Activated T-helper 1 cell treated with Interleukin-2 at 50 U/mL for 16 hours (primary cell): ENCODE measurements at places on chromosomes 7 and 10.

DNA sequence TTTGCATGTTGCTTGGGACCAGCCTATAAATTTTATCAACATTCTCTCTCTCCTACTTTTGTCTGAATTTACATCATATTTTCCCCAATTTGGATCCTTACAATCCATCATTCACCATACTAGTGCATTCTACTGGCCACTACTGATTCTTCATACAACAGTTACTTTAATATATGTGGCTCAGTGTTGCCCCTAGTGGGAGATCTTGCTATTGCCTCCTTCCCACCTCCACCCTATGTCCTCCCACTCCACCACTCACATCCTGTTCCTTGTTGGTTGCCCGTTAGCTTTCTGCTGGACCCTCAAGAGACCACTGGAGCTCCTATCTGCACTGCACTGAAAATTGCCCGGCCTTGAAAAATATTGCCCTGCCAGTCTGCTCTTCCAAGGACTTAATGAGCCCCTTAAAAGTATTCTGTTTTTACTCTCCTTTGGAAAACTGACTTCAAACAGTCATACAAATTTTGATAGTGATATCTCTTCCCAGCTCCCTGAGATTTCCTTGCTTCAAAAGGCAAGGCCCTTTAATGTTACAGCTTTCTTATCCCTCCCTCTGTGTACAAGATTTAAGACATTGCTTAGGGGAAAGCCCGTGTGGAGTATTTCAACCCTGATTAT is 243.2 kb upstream of the TMEM229A start:
- no peak for DNase-seq

- no peak for DNase-seq
Observed at GRCh38 chr7:24477398-24478136, 95.7 kb upstream of the PALS2 start.

- no peak for DNase-seq
Observed at GRCh38 chr7:140156460-140157080, 20.2 kb downstream of the KDM7A start.

DNA sequence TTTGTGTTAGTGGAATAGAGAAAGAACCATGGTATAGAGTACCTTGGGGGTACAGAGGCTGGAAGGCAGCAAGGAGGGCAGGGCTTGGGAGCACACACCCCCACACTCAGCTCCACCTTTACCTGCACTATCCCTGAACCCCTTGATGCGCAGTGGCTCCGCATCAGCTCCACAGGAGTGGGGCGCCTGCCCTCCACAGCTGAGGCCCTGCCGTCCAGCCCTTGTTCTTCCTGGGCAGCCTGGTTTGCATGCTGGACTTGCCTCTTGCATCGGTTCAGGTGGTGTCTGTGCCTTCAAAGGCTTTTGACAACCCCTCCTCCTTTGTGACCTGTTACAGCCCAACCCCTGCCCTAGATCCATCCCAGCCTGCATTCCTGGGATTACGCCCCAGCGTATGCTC is 52.6 kb upstream of the ZNF32 start:
- DNase-seq = no peak

DNA sequence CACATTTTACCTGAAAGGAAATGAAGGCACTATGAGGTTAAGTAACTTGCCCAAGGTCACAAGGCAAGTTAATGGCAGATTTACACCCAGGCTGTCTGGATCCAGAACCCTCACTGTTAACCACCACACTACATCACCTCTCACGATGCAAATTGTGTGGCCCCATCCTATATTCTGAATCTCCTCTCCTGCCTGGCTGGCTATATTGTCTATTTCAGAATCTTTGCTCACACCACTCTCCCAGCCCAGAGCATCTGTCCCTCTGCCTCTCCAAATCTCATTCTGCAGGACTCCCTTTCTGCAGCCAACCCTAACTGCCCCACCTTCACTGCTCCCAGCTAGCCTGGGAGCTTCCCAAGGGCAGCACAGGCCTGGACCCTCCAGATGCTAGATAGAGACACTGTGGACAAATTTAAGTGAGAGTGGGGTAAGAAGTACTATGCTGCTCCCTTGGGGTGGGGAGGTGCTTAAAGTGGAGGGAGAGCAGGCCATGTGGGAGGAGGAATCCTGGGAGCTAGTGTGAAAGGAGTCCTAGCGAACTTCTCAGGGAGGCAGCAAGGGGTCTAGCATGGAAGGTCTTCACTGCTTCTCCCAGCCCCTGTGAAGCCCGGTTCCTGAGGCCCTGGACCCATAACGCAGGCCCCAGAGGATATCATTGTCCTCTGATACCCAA is 786 bp downstream of the CUEDC2 start:
- no peak for DNase-seq

GRCh38 chr7:150406312-150406566 is 27.1 kb downstream of the ZNF775 start:
- no peak for DNase-seq

DNA sequence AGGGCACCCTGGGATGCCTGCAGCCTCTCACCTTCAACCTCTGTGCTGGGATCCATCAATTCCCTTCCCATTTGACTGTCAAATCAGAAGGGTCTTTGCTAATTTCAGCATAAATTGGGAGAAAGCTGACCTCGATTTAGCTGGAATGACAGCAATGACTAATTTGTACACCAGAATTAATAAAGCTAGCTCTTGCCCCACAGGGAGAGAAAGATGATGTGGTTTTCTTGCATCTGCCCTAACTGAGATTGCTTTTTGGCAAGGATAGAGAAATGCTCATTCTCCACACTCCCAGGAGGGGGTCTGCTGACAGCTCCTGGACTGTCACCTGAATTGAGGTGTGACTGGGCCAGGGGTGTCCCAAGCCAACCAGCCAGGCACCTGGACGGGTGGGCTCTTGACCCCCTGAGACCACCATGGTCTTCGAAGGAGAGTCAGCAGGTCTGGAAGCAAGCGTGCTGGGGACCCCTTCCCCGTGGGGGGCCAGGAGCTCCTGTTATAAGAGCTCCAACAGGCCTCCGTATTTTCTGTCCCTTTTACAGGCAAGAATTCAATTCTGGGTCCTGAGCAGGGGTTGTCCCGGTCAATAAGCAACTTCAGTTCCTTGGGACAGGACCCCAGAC is 42.1 kb downstream of the RBM17 start:
- DNase-seq = no peak

DNA sequence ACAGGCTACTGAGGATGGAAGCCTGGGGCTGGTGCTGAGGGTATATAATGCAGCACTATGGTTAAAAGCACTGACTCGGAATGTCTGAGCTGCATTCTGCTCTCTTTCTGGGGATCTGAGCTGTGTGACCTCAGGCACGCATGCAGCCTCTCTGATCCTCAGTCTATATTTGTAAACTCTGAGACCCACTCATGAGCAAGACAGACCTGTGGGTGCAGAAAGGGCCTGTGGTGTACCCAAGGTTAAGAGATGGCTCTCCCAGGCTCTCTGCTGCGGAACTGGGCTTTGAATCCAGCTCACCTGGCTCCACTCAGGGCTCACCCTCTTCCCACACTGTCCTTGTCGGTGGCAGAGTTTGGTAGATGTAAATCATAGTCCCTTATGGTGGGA is 89.9 kb downstream of the CHST15 start:
- no peak for DNase-seq

- no peak for DNase-seq
Observed at GRCh38 chr10:11849911-11850310, 26.8 kb downstream of the PROSER2 start.

DNA sequence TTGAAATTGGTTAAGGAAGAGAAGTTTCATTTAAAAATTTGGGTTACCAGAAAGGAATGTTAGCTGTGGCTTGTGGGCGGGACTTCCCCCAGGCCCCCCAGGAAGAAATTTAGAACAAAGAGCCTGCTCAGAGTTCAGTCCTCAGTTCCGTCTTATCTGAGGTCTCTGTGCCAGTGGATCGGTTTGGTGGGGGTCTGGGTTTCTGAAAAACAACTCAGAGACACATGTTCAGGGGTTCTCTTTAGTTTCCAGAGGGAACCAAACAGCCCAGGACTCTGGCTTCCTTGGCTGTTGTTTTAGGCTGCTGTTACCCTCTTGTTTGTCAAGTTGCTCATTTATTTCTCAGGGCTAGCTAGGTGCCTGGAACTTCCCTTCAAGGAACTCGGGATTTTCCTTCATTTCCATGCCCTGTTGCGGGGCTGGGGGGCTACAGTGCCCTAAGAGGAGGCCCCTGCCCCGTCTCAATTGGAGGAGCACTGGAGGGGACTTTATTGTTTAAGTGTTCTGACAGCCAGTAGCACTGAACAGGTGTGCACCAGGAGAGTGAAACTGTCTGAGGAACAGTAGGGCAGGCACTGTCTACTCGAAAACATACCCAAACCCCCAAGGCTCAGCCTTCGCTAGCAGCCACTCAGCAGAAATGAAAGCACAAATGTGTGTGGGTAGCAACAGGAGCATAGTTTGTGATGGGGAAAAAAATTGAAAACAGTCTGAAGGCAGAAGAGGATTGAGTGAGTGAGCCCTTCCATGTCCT is 59.9 kb downstream of the ALOX5 start:
- no peak for DNase-seq

DNA sequence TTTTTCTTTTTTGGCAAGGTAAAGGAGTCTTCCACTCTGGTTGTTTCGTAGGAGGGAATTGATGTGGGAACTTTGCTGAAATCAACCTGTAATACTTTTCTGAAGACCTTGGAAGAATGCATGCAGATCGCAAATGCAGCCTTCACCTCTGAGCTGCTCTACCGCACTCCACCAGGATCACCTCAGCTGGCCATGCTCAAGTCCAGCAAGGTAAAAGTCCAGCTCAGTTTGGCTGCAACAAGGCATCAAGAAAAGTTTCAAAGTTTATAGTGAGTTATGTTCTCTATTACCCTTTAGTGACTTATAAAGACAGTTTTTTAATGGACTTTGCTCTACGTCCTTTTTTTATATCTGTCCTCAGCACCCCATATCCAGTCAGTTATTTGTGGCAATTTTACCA is 21.0 kb downstream of the PLEKHA8 start:
- DNase-seq = no peak

- DNase-seq = no peak
Observed at GRCh38 chr10:80457554-80458262, 3.6 kb downstream of the TSPAN14 start.

- no peak for DNase-seq
Observed at GRCh38 chr10:78045237-78045636, 11.6 kb downstream of the RPS24 start.

- DNase-seq = no peak
Observed at GRCh38 chr10:98394851-98395440, 20.0 kb downstream of the PYROXD2 start.

- DNase-seq = no peak
Observed at GRCh38 chr7:47581804-47582763, at the start of gene TNS3. TSS of gene TNS3 (minus strand) at chr7:47582111. CDS start at chr7:47439636, 142,475 bp downstream.

- no peak for DNase-seq
Observed at GRCh38 chr10:42593284-42593683, 45.1 kb downstream of the ZNF33B start.

DNA sequence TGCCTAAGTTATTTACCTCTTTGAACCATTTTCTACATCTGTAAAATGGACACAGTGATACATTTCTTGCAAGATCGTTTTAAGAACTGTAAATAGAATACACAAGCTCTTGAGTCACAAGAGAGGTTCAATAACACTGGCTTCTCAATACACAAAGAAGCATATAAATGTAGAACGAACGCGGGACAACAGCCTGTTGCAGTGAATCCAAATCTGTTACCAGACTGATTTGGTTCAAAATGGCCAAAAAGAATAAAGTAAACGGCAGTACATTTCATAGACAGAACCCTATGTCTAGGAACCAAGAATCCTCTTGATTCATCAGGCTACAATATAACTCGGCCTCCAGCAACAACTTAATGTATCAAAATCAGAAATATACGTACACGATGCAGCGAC is 701 bp downstream of the MTPAP start:
- no peak for DNase-seq

GRCh38 chr7:107039199-107039900 is 5.2 kb upstream of the PRKAR2B start:
- no peak for DNase-seq

GRCh38 chr7:88344956-88345832 is 38.5 kb upstream of the STEAP4 start:
- no peak for DNase-seq

DNA sequence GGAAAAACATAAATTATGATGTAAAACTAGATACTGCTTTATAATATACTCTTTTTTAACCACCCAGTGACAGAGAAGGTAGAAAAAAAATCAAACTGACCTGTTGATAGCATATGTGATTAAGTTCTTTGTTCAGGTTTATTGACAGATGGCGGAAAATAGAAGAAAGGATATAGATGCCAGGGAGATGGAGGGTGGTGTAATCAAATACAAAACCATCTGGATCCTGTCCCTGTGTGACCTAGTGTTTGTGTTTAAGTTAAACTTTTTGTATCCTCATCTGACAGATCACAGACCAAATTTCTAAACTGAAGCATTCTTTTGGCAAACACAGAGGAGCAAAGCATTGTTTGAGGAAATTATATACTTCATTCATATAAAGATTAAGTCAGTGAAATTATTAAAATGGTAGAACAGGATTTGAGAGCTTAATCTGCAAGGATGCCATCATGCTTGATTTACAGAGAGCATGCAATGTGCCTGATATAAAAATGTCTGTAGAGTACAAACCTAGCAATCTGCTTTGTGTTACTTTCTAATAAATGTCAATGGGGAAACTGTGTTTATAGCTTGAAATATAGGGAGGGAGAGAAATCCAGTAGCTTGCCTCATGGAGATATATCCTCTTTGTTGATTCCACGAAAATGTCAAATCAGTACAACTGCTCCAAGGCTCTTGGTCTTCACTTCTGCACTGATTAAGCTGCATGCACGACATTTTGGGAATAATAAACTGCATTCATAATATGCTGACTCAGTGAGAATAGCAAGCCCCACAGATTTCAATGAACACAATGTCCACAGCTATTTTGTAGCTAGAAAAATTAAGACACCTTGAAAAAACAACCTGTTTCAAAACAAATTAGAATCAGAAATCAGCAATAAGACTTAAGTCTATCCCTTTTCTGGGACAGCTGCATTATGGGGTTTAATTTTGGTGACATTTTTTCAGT is 39.0 kb downstream of the SEM1 start:
- DNase-seq = no peak

DNA sequence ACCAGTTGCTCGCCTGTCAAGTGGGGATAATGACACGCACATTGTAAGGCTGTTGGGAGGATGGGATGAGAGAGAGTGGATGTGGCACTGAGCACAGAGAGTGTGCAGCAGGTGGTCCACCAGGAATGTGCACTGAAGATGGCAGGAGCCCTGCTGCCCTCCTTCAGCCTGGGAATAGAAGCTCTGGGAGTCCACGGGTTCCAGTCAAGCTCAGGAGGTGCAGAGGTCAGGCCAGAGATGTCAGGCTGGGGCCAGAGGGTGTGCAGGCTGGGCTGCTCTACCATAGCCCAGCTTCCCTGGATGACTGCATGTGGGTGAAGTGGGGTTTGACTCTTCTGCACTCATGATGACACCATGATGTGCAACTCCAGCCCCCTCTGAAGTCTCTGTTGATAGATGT is 58.7 kb downstream of the C10orf120 start:
- no peak for DNase-seq

GRCh38 chr7:45878457-45879144 is 5.7 kb upstream of the CCDC201 start:
- DNase-seq = no peak

GRCh38 chr7:117134889-117135552 is 181.7 kb downstream of the ST7 start:
- DNase-seq = no peak

DNA sequence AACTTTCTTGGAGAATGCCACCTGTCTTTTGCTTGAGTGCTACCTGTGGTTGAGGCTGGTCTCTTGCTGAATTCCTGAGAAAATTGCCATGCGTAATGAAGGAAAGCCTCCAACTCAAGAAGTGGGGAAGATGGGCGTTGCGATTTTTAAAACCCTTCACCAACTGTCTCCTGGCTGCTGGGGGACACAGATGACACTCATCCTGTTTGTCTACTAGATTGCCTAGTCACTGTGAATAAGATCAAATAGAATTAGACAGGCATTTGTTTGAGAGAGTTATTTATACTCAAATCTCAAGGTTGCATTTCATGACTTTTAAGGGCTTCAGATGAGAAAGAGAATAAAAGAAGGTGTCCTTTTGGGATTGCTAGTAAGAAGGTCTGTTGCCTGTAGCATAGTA is 84.3 kb upstream of the MTPN start:
- no peak for DNase-seq
